ENCODE measurements at places on chromosomes 1 and 21. TPM values are rescaled to one million over a fixed set of nuclear protein-coding genes. Genes with fewer than 3 reads are reported as not detected.

The GBP7 gene
- total RNA-seq, result not detected

The SERPINC1 gene
- total RNA-seq, result not detected

The LDLRAD1 gene
- total RNA-seq, result not detected

The SLC45A3 gene
- 1.2 TPM for total RNA-seq

The LRP8 gene
- 71.0 TPM for total RNA-seq

The CADM3 gene
- total RNA-seq, result 134 TPM

The SYPL2 gene
- total RNA-seq, result not detected

The PRDM16 gene
- 3.2 TPM for total RNA-seq

The MROH9 gene
- total RNA-seq, result not detected

The BSND gene
- not detected for total RNA-seq

The TDRD5 gene
- total RNA-seq, result 4.6 TPM

The SLAMF1 gene
- not detected for total RNA-seq

The KDM5B gene
- 125 TPM for total RNA-seq

The GJB3 gene
- total RNA-seq, result not detected

The HENMT1 gene
- 37.8 TPM for total RNA-seq

Data from diencephalon (tissue), 1 donor.